ENCODE measurements at places on chromosomes 7 and 10.

DNA sequence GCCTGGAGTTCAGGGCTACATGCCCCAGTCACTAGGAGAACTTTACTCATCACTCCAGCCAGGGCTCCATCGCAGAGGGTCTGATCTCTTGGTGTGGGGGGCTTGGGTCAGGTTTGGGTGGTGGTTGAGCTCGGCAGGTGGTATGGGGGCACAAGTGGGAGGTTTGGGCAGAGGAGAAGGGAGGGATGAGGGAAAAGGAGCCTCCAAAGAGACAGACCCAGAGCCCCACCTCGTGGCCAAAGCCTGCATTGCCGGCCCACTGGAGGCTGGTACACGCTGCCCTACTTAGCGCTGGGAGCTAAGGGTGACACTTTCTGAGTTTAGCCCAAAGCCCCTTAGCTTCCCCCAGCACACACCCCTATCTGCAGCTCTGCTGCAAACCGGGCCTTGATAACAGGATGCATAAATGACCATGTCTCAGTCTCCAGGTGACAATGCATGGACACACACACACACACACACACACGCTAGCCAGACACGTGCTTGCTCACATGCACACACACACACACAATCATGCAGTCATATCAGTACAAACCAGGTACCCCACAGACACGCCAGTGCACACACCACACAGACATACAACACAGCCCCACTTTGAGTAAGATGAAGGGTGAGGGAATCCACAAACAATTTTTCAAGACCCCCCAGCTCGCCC, 14.7 kb downstream of the LZTS2 start:
- DNase-seq: peak; percentile 84

DNA sequence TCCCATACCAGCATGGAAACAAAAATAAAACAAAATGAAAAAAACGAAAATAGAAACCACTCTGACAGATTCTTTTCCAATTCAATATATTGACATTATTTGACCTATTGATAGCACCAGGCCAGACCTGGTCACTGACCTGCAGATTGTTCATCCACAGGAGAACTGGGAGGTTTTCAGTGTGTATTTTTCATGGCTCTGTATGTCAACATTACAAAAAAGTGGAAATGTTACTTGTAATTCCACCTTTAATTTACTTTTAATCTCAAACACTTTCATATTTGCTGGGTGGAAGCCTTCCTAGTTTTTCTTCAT, 2.9 kb downstream of the HKDC1 start:
- DNase-seq: no peak

DNA sequence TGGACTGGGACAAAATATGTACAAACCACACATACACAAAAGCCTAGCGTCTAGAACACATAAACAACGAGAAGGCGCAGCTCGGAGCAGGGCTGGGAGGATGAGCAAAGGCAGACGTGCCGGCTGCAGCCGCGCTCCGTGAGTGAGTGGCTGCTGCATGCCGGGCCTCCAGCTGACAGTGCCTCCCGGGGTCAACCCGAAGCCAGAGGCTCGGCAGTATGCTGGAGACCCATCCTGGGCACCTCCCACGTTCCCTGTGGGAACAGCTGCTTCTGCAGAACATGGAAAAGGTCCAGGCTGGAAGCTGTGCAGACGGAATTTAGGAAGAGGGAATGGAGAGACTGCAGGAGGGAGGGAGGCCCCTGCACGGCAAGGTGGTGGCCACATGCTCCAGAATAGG, 3.6 kb upstream of the GPR146 start:
- no peak for DNase-seq

DNA sequence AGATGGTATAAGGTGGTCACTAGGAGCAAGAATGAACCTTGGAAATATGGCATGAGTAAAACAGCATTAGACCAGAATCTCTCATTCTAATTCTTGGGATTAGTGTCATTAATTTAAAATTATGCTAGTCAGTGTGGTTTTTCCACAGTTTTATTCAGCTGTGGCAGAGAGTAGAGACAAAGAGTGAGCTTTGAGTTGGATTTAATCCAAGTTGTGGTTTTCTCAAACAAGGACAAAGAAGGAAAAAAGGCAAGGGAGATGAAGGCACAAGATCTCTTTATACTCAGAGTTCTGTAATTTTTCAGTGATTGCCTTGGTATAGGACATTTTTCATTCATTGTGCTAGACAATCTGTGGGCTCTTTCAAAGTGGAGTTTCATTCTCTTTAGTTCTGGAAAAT, 28.2 kb upstream of the AKAP9 start:
- no peak for DNase-seq

- DNase-seq: no peak
Measured at GRCh38 chr7:123863461-123863860, 18.5 kb downstream of the HYAL4 start.

GRCh38 chr10:111773950-111774349, 409.6 kb downstream of the GPAM start:
- DNase-seq: no peak

DNA sequence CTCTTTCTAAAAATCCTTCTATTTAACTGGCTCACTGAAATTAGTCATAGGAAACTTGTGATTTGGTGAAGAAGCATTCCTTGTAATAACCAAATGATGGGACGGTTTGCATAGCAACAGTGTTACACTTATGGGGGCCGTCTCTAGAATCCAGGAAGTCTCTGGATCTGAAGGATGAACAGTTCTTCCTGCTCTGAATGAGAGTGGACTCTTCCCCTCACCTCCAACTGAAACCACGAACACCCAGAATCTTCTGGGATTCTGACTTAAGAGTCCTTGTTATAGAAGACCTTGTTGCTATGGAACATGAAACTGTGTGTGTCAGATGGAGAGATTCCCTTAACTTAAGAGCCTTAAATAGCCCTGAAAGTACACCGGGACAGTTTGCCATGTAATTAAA, 23.2 kb downstream of the NOLC1 start:
- DNase-seq: no peak

DNA sequence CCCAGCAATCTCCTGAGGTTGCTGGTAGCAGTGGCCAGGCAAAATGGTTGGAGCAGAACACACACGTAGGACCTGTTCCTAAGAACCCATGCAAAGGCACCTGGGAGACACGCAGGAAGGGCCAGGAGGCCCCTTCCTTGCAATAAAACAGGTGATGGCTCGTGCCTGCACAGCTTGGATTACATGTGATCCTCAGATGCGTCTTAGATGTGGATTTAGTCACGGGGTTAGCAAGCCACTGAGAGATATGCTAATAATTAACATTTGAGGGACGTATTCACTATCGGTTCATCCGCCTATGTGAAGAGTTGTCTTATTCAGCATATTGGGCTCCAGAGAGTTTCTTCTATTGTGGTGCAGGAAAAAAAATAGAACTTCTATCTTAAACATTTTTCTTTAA, 4.6 kb upstream of the RHEB start:
- DNase-seq: no peak

- DNase-seq: no peak
Measured at GRCh38 chr10:124285587-124286527, 132.9 kb downstream of the OAT start.

GRCh38 chr7:106978425-106979420, 65.8 kb upstream of the PRKAR2B start:
- no peak for DNase-seq

- peak; percentile 55 for DNase-seq
Measured at GRCh38 chr7:7427363-7427762, 108.3 kb downstream of the COL28A1 start.

Data from midbrain (tissue), 1 donor.